ENCODE measurements at places on chromosomes 11 and 22.

GRCh38 chr11:33656768-33657167 is 43.9 kb downstream of the C11orf91 start:
- no peak for DNase-seq

DNA sequence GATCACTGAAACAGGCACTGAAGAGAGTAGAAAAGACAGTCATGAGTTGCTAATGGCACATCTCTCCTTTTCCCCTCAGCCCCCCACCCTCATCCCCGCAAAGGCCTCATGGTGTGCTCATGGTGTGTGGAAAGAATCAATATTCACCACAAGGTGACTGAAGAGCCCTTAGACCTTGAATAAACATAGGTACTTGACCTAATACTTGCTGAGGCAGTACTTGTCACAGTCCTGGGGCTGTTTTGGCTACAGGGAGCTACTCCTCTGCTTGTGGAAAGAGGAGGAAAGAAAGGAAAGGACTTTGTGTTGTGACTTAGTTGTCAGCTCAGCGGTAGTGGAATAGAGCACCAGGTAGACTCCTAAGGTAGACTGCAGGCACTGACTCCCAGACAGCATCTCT is 537.8 kb upstream of the CCDC179 start:
- DNase-seq, result no peak

- no peak for DNase-seq
Measured at GRCh38 chr22:37781434-37782059, 26.2 kb upstream of the GCAT start.

DNA sequence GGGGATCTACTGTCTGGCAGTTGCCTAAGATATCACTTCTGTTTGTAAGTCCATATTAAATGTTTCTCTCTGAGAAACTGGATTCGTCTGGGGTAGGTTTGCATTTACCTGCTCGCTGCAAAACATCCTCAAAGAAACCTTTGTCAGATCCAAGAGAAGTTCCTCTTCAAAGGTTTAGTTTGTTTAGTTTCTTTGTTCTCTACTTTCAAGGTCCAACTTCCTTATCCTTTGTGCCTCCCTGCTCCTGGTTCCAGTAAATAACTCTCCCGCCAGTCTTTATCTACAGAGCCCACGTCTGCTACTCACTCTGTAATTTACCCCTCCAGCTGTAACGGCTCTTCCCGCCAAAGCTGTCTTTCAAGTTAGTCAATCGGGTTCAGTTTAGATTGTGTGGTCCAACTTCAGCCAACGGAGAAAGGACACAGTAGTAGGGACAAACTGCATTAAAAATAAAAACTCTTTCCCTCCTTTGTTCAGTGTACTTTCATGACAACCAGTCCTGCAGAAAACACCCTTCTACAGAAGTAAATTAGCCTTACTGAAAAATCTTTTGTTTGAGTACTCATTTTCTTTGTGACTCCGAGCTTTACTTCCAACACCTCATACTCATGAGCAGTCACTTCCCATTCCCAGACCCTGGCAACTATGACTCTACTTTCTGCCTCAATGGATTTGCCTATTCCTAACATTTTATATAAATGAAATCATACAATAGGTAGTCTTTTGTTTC is 41.0 kb downstream of the TMPRSS5 start:
- DNase-seq, result peak; percentile 27
